ENCODE measurements at places on chromosomes 12 and 14. TPM values are rescaled to one million over a fixed set of nuclear protein-coding genes. Genes with fewer than 3 reads are reported as not detected.
A peak's percentile ranks its signal among the peaks of the same experiment; 100 is the strongest.

GPRC5D gene
- total RNA-seq: not detected

INHBE gene
- total RNA-seq: 1.4 TPM

TXNDC16 gene
- 1.8 TPM for total RNA-seq

RFX4 gene
- total RNA-seq: not detected

OVCH1 gene
- total RNA-seq: not detected

CLEC6A gene
- total RNA-seq: not detected

PPP1R1A gene
- total RNA-seq: not detected

- DNase-seq: no peak
Measured at GRCh38 chr12:43113135-43113534, 438.9 kb downstream of the ADAMTS20 start.

DNA sequence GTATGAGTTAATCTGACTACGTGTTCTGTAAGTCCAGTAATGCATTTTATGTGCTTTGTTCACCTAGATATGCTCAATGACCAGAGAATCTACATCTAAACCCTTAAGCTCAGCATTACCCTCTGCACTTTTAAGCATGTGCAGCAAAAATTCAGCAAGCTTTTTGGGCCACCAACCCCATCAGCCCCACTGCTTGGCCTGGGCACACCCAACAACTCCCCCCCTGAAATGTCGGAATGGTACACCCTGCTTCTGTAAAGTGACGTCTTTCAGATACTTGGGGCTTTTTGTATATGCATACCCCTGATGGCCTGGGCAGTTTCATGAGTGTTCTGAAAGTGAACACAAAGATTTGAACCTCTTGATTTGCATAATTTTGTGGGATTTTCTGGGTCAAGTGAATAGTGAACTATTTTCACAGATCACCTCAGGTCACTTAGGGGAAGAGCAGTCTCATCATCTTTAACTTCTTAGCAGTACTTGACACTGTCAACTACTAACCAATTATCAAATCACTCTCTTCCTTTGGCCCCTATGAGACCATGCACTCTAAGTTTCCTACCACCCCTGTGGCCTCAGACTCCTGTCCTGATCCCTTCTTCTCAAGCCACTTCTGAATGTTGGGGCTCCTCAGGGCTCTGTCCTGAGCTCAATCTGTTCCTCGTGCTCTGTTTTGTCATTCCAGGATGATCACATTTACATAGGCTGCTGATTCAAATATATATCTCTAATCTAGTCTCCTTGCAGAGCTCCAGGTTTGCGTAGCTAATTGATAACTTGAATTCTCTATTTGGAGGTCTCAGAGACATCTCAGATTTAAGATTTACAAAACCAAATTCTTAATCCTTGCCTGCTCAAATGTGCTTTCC, 36.3 kb upstream of the PPM1A start:
- no peak for DNase-seq

GRCh38 chr14:93789228-93790130, 1.2 kb upstream of the PRIMA1 start:
- DNase-seq: no peak

- no peak for DNase-seq
Measured at GRCh38 chr12:116876151-116876869, 4.9 kb downstream of the HRK start.

DNA sequence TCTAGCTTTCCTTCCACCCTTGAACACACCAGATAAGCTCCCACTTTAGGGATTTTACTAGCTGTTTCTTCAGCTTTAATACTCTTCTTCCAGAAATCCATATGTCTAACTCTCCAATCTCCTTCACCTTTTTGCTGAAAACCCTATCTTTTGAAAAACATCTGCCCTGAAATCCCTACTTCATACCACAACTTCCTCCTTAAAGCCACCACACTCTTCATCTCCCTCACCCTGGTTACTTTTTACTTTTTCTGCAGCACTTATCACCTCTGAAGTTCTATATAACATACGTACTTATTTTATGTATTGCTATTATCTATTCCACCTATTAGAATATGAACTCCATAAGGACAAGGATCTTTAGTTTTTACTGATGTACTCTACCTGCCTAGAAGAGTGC, 28.6 kb upstream of the PTPRQ start:
- no peak for DNase-seq

DNA sequence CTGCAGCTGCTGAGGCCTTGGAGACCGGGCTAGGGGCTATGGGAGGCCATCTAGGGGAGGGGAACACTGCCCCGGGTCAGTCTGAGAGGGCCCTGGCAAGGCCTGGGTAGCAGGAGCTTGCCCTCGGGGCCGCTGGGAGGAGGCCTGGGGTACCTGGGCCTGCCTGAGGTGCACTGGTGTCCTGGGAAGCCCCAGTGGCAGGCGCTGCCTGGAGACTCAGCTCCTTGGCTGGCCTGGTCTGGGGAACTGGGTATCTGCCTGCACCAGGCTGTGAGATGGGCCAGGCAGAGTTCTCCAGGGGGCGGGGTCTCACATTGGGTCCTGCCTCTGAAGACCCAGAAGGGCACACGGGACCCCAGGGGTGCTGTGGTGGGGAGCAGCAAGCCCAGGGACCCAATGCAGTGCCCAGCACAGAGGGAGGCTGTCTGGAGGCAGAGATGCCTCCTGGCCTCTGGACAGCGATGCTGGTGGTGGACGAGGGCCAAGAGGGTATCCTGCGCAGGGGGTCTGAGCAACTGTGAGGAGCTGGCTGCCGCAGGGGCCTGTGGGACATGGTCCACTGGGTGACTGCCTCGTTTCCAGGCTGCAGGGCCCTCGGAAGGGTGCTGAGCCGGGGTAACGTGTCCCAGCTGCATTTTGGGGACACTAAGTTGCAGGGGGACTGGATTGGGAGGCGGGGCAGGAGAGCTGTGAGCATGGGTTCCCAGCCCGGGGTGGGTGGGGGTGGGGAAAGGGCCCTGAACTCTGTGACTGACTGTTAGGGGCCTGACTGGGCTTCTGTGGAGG, 7.4 kb upstream of the MTA1 start:
- DNase-seq: no peak

GRCh38 chr14:81269100-81269978, 48.6 kb upstream of the GTF2A1 start:
- DNase-seq: peak; percentile 77

DNA sequence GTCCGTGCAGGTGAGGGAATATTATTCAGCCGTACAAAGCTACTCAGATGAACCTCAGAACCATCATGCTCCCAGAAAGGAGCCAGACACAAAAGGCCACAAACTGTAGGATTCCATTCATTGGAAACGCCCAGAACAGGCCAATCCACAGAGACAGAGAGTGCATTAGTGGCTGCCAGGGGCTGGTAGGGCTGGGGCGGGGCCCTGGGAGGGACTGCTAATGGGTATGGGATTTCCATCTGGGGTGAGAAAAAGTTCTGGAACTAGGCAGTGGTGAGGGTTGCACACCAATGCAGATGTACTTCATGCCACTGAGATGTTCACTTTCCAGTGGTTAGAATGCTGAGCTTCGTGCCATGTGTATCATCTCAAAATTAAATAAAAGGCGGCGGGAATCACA, 101.1 kb downstream of the RFLNA start:
- no peak for DNase-seq
